Activated T-cell treated with anti-CD3 and anti-CD28 coated beads, Interleukin-2, amount 50 U/mL, for 24 hours (primary cell): ENCODE measurements at places on chromosomes 13 and 19.

- H3K27me3 ChIP-seq = no peaks in the 10 kb centered on the region
- H3K4me3 ChIP-seq = peak overlapping the region; percentile 60
- no peaks in the 10 kb centered on the region for H3K36me3 ChIP-seq
- no peak for DNase-seq
- H3K27ac ChIP-seq = no peak overlapping the region
Measured at GRCh38 chr19:46634656-46635218, 1.3 kb downstream of the GNG8 start.

DNA sequence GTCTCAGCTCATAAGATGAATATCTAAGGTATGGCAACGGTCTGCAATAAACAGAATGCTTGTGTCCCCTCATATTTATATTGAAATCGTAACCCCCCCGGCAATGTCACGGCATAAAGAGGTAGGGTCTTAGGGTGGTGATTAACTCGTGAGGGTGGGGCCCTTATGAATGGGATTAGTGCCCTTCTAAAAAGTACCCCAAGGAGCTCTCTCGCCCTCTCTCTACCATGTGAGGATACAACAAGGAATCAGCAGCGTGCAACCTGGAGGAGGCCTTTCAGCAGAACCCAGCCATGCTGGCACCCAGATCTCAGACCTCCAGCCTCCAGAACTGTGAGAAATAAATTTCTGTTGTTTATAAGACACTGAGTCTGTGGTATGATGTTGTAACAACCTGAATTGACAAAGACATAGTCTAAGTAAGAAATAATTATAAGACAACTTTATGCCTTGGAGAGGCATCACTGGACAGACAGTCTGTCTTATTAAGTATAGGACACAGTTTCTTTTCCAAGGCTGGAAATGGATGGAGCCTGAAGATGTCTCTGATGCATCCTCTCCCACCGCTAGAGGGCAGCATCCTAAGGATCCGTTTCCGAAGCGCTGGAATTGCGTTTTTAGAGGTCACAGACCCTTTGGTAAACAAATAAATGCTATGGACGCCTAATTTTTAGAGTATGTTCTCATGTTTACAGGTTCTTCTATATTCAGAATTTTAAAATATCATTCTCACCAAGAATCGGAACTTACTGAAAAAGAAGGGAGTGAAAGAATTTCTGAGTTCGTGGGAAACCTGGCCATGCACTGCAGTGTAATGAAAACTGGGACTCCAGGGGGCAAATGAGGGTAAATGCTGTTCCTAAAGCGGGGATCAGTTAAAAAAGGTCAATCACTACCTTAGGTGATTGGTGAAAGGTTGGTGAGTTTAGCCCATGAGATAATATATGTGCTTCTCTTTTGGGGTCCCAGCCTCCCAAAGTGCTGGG, 13.3 kb upstream of the LEUTX start:
- H3K27ac ChIP-seq = no peak overlapping the region
- H3K27me3 ChIP-seq = peaks cover 26% of the 10 kb centered on the region

DNA sequence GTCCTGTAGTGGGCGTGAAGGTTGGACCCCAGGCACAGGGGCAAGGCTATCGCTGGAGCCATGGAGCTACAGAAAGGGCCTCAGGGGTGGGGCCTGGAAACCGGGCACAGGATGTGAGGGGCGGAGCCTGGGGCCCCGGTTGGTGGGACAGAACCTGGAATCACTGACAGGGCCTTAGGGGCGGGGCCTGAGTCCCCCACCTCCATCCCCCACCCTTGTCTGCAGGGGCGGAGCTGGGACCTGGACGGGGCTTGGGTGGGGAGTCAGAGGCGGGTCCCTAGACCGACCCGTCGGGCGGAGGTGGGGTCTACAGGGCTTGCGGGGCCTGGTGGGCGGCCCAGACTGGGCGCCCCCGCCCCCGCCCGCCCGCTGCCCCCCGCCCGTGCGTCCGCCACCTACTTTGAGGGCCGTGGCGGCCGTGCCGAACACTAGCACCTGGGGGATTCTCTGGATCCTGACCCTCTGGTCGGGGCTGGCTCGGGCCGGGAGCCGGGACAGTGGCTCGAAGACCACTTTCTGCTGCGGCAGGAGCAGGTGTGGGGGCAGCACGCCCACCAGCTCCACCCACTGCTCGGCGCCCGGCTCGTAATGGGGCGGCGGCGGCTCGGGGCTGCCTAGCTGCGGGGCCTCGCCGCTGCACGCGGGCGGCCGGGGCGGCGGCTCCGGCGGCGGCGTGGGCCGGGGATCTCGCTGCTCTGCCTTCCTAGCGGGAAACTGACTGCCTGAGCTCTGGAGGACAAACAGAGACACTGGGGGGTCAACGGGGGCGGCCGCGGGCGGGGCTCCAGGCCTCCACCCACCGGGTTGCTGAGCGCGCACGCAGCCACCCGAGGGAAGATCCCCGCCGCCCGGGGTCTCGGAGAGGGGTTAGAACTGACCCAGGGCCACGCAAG, 26.3 kb downstream of the DCAF15 start:
- no peak overlapping the region for H3K4me3 ChIP-seq
- H3K36me3 ChIP-seq = peaks cover 36% of the 10 kb centered on the region
- no peaks in the 10 kb centered on the region for H3K27me3 ChIP-seq
- H3K27ac ChIP-seq = no peak overlapping the region
- DNase-seq = peak; percentile 60

GRCh38 chr13:113413178-113413897, 40.0 kb downstream of the ADPRHL1 start:
- DNase-seq = no peak
- H3K27ac ChIP-seq = no peak overlapping the region
- no peaks in the 10 kb centered on the region for H3K4me1 ChIP-seq
- H3K4me3 ChIP-seq = no peak overlapping the region
- no peaks in the 10 kb centered on the region for H3K36me3 ChIP-seq

- no peak for DNase-seq
Measured at GRCh38 chr13:24092108-24092507, 68.4 kb upstream of the SPATA13 start.

DNA sequence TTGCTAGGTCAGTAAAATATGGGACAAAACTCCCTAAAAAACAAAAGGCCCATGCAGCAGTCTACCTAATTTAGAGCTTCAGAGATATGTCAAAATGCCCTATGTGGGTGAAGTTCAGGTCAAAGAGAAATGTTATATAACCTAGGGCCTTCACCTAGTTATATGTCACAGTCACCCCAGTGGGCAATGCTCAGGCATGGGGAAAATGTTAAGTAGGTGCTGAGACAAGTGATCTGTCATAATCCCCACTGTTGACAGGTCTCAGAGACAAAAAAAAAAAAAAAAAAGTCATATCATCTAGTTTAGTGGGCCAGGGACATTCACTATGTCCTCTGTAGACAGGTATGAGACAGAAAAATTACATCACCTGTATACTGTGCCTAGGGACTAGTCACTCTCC, 128.6 kb upstream of the ZNF91 start:
- H3K4me1 ChIP-seq = no peaks in the 10 kb centered on the region
- H3K27me3 ChIP-seq = no peaks in the 10 kb centered on the region
- no peak for DNase-seq

GRCh38 chr13:40384976-40385857, 281.2 kb downstream of the FOXO1 start:
- peaks cover 5% of the 10 kb centered on the region for H3K36me3 ChIP-seq
- DNase-seq = no peak
- H3K4me3 ChIP-seq = no peak overlapping the region
- peaks cover 57% of the 10 kb centered on the region for H3K4me1 ChIP-seq
- H3K27me3 ChIP-seq = no peaks in the 10 kb centered on the region
- no peak overlapping the region for H3K27ac ChIP-seq

- H3K36me3 ChIP-seq = no peaks in the 10 kb centered on the region
- H3K27ac ChIP-seq = no peak overlapping the region
- H3K4me1 ChIP-seq = peaks cover 45% of the 10 kb centered on the region
- no peak overlapping the region for H3K4me3 ChIP-seq
- peak; percentile 42 for DNase-seq
- peaks cover 92% of the 10 kb centered on the region for H3K27me3 ChIP-seq
Measured at GRCh38 chr13:27923794-27924528, 4.2 kb downstream of the PDX1 start.

GRCh38 chr13:77717508-77717907, 20.0 kb downstream of the SLAIN1 start:
- no peaks in the 10 kb centered on the region for H3K27me3 ChIP-seq
- H3K27ac ChIP-seq = no peak overlapping the region

GRCh38 chr19:16075430-16076153, 703 bp upstream of the TPM4 start:
- H3K4me3 ChIP-seq = peak overlapping the region; percentile 90
- DNase-seq = no peak
- peaks cover 61% of the 10 kb centered on the region for H3K4me1 ChIP-seq
- no peaks in the 10 kb centered on the region for H3K27me3 ChIP-seq
- peak overlapping the region; percentile 89 for H3K27ac ChIP-seq

DNA sequence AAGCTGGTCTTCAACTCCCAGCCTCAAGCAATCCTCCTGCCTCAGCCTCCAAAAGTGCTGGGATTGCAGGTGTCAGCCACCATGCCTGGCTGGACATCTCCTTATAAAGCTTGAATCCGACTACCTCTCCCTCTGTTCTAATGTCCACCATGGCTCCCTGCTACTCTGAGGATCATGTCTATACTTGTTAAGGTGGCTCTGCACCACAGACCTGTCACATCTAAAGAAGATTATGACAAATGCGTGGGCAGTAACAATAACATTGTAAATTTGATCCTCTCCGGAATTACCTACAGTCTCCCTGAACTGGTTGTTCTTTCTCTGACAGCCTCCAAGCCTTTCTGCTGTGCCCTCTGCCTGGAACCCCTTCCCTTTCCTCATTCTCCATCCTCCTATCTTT, 1.8 kb downstream of the NXNL1 start:
- H3K36me3 ChIP-seq = no peaks in the 10 kb centered on the region
- H3K27me3 ChIP-seq = peaks cover 40% of the 10 kb centered on the region
- no peak for DNase-seq
- H3K27ac ChIP-seq = no peak overlapping the region
- H3K4me1 ChIP-seq = no peaks in the 10 kb centered on the region

GRCh38 chr19:21677696-21678418, 89.5 kb downstream of the ZNF100 start:
- peaks cover 4% of the 10 kb centered on the region for H3K27me3 ChIP-seq
- H3K4me3 ChIP-seq = no peak overlapping the region
- H3K4me1 ChIP-seq = no peaks in the 10 kb centered on the region
- H3K36me3 ChIP-seq = no peaks in the 10 kb centered on the region

DNA sequence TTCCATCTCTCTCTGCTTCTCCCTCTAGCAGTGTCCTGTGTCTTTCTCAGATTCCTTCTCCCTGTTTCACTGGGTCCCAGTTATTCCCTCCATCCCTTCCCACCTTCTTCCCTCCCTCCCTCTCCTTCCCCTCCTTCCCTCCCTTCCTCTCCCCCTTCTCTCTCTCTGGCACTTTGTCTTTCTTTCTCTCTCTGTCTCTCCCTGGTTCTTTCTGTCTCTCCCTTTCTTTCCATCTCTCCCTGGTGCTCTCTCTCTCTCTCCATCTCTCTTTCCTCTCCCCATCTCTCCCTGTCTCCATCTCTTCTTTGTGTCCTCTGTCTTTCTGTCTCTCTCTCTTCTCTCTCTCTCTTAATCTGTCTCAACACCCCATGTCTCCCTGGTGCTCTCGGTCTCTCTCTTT, 31.7 kb upstream of the CYP2B6 start:
- no peak for DNase-seq
- H3K36me3 ChIP-seq = peaks cover under 1% of the 10 kb centered on the region
- H3K27me3 ChIP-seq = peaks cover 16% of the 10 kb centered on the region
- H3K27ac ChIP-seq = no peak overlapping the region
- H3K4me3 ChIP-seq = no peak overlapping the region
